Foreskin keratinocyte (primary cell): ENCODE measurements at places on chromosomes 1 and 21.

GRCh38 chr1:172717722-172718465 lies 59.0 kb downstream of the FASLG start:
- DNase-seq, result peak; percentile 6

- DNase-seq, result no peak
Observed at GRCh38 chr1:163774401-163774945, 452.7 kb downstream of the NUF2 start.

DNA sequence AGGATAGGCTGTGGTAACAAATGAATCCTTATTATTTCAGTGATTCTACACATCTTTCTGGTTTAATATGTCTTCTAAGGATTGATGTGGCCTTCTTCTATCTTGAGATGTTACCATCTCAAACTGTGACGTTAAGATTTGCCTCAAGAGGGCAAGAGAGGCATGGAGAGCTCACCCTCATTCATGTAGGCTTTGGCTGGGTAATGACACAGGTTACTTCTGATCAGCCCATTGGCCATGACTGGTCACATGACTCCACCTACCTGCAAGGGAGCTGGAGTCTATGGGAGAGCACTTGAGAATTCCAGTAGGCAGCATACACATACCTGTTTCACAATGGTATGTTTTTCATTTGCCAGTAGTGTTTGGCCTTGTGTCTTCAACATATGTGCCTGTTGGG lies 30.0 kb downstream of the CACHD1 start:
- no peak for DNase-seq

- no peak for DNase-seq
Observed at GRCh38 chr1:30808067-30808662, 50.6 kb upstream of the LAPTM5 start.

DNA sequence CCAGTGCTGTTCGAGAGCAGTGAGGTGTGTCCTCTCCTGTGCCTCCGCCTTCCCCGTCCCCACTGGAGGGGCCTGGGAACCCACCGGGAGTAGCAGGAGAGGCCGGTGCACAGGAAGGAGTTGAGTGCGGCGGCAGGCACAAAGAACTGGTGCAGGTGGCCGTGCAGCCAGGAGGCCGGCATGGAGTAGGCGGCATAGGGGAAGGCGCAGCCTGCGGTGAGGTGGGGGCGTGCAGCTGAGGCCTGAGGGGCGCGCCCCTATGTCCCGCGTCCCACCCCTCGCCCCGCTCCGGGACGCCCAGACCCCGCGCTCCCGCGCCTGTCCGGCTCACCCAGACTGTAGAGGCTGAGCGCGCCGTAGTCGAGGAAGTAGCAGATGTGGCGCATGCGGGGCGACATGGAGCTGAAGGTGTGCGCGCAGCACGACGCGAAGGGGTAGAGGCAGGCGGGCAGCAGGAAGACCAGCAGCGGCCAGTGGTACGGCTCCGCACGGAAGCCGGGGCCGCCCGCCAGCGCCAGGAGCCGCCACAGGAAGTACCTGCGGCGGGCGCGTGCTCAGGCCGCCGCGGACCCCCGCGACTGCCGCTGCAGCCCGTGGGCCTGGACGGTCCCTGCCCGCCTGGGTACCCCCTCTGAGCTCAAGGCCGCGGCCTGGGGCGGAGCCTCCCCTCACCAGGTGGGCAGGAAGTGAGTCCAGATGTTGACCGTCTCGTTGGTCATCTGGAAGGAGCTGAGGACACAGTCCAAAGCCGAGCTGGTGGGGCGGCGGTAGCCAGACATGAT lies 2.2 kb downstream of the PAQR6 start:
- no peak for DNase-seq

GRCh38 chr1:57770772-57771171 lies 346.9 kb upstream of the DAB1 start:
- no peak for DNase-seq
